ENCODE measurements at places on chromosomes 1 and 21.

- no peak for DNase-seq
Observed at GRCh38 chr1:55065648-55066047, 26.3 kb downstream of the PCSK9 start.

- no peak for DNase-seq
Observed at GRCh38 chr1:38141483-38141882, 94.9 kb upstream of the POU3F1 start.

GRCh38 chr1:205447457-205448341 is 8.1 kb downstream of the BLACAT1 start:
- DNase-seq = no peak

DNA sequence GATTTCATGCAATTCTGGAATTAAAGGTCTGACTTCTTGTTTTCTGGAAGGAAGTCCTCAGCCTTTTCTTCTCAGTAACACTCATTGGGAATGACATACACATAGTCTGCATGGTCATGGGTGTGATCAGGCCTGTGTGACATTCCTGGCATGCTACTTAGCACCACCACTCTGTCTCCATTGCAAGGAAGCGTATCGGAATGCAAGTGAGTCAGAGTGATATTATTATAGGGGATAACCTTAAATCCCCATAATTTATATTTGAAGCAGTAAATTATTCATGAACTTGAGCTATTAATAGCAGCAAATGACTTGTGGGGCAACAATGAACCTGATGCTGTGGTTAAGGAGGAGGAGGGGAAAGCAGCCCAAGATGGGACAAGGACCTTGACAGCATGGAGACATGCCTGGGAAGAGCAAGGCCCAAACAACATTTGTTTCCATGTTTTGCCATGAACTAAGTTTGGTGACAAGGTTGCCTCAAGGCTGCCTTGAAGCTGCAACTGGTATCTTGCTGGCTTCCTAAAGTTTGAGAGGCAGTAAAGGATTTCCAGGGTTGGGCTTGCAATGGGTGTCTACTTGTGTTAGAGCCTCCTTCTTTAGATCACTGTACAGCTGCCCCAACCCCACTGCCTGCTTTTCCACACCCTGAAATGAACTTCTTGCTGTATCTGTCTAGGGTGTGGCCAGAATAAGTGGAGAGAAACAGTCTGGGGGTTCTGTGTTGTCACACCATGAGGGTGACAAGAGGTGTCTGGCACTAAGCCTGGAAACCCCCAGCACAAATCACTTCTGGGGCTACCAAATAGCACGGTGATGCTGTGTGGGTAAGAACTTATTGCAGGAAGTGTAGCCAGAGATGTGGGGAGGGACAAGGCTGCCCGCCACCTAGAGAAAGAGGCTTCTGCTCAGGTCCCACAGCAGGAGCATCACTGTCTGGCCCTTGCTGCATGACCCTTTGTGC is 4.6 kb downstream of the MAB21L3 start:
- DNase-seq = no peak

- no peak for DNase-seq
Observed at GRCh38 chr1:80044662-80045061, 1038.1 kb upstream of the ADGRL4 start.

GRCh38 chr1:212067787-212068186 is 32.2 kb downstream of the DTL start:
- DNase-seq = no peak

GRCh38 chr1:47709872-47710231 is 272.0 kb downstream of the FOXD2 start:
- no peak for DNase-seq

DNA sequence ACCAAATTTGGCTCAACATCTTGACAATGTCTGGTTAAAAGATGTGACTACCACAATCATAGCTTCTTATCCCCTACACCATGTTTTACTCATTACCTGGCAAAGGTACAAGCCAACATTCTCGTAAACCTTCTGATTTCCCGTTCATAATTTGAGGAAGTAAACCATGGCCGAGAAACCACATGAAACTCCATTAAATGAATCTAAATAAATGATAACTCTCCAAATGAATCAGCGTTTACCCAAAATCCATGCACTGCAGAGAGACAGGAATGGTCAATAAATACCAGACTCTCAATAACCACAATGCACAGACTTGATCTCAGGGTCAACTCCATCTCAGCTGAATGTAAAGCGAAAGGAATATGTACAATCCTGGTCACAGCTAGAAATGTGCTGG is 125.2 kb downstream of the TYW3 start:
- no peak for DNase-seq

DNA sequence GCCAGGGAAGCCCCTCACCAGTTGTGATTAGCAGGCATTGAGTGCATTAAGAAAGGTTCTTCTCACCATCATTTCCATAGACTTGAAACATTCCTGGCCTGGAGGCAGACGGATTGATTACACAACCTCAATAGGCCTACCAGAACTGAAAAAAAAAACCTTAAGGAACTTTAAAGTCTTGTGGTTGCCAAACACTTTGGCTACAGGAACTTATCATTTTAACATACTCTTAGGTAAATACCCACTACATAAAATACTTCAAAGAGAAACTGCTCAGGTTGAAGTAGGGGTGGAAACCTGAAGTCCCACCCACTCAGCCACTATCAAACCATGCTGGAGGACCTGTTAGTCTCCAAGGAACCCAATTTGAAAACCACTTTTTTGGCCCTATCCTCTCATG is 22.4 kb upstream of the HMGB4 start:
- no peak for DNase-seq

DNA sequence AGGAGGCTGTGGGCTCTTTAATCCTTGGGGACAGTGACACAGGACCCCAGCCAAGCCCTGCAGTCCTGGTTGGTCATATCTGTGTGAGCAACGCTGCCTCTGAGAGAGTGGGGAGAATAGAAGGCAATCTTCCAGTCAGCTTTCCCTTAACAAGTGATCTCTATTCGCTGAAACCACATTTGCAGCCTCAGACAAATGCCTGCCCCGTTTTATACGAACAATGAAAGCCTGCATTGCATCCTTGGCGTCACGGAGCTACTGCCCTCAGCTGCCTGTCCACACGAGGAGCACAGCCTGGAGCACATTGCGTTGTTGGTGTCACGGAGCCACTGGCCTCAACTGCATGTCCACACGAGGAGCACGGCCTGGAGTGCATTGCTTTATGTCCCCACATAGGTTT is 150.2 kb upstream of the ARHGEF16 start:
- no peak for DNase-seq

DNA sequence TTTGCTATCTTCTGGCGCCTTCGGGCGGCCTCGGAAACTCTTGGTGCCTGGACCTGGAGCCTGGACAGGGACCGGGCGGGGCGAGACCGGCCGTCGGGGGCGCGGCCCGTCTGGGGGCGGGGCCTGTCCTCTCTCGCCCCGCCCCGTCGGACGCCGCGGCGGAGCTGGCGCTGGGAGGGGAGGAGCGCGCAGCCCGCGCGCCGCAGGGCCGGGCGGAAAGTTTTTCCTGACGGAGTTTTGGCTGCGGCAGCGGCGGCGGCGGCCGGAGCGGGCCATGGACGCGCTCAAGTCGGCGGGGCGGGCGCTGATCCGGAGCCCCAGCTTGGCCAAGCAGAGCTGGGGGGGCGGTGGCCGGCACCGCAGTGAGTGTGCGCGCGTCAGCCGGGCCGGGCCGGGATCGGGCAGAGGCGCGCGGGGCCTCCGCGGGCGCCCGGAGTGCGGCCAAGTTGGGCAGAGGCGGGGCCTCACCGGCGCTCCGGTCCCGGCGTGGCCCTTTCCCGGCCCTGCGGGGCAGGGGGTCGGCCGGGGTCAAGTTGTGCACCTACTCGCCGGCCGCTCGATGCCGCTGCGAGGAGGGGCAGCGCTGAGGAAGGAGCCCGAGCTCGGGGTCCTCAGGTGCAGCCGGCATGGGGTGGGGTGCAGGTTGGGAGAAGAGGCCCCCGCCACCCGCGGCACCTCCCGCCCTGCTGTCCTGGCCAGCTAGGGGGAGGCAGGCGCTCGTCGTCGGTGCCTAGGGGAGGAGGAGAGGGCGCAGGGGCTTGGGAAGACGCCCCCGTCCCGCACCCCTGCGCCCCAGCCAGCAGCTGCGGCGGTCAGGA is at the start of gene LDLRAP1:
Gene LDLRAP1, plus strand, starts transcription at position 182 of the 818 bp plus-strand sequence. Its CDS starts 93 bp downstream, at position 275.
- DNase-seq = peak; percentile 76

- DNase-seq = no peak
Observed at GRCh38 chr1:39407896-39408640, 83.4 kb upstream of the BMP8A start.

DNA sequence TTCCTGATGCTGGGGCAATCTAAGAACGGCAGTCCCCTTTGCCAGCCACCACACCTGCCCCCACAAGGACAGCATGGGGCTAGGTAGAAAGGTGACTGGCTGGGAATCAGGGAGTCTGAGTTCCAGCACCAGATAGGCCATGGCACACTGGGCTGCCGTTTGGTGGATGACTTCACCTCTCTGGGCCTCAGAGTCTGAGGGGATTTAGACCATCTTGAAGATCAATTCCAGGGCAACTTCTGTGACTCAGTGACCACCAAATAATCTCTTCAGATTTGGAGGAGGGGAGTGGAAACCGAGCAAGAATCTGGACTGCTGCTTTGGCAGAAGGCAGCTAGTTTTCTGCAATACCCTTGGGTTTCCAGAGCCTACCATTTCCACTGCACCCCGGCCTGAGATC is 92.1 kb upstream of the EDN2 start:
- DNase-seq = no peak

DNA sequence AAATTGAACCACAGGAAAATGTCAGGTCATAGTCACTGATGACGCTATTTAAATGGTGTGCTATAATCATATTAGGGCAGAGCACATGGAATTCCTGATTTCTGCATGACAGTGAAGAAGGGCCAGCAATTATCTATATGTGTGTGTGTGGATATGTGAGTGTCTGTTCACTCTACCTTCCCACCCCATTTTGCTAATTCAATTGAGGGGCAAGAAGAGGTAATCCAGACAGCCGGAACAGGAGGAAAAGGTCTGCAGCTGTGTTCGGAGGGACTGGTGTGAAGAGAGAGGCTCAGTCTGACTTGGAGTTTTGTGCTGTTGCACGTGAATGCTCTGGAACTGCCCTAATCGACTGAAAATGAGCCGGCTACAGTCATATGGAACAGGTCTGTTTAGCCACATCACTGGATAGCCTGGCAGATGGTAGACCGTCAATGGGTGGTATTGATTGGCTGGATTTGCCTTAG is 5.1 kb upstream of the ELAVL4 start:
- no peak for DNase-seq

DNA sequence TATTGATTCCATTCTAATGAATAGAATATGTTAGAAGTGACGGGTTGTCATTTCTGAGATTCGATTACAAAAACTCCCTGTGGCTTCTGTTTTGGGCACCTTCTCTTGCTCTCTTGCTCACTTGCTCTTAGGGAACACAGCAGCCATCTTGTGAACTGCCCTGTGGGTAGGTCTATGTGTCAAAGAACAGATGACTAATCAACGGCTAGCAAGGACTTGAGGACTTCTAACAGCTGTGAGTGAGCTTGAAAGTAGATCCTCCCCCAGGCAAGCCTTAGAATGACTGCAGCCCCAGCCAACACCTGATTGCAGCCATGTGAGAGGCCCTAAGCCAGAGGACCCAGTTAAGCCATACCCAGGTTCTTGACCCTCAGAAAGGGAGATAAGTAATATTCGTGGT is 49.3 kb downstream of the AZIN2 start:
- DNase-seq = no peak

DNA sequence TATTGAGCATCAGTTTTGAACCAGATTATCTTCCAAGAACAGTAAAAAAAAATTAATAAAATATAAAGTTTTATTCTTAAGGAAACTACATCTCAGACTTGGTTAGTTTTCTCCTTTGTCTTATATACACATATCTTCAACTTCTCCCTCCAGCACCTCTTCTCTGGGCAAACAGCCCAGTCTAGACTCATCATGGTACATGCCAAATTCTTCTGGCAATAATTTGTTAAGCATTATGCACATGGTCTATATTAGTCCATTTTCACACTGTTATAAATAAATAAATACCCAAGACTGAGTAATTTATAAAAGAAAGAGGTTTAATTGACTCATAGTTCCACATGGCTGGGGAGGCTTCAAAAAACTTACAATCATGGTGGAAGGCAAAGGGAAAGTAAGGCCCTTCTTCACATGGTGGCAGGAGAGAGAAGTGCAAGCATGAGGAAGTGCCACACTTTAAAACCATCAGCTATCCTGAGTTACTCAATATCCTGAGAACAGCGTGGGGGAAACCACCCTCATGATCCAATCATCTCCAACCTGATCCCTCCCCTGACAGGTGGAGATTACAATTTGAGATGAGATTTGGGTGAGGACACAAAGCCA is 108.7 kb upstream of the RNPC3 start:
- DNase-seq = no peak

GRCh38 chr21:21921410-21922232 is 923.4 kb downstream of the NCAM2 start:
- DNase-seq = peak; percentile 43

GRCh38 chr1:16168622-16169360 is 12.9 kb upstream of the EPHA2 start:
- DNase-seq = no peak

DNA sequence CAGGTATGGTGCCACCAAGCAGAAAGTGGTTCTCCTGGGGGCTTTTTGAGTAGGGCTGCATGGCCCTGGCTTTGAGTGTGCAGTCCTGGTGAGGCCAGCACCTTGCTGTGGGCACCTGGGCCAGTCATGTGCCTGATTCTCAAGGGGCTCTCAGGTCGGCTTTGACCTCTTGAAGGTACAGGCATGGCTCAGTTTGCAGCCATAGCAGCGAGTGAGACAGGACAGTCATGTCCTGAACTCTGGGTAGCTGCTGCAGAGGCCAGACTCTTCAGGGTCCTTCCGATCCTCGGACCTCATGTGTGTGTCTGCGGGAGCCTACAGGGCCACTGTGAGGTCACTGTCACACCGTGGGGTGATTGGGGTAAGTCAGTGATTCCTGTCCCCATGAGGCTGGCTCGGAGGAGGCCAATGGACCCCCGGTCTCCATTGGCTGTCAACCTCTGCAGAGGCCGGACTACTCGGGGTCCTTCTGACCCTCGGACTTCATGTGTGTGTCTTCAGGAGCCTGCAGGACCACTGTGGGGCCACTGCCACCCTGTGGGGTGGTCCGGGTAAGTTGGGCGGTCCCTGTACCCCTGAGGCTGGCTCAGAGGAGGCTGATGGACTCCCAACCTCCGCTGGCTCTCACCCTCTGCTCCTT is 95.2 kb upstream of the C1orf174 start:
- no peak for DNase-seq

GRCh38 chr21:40173816-40174215 is 306.6 kb downstream of the PCP4 start:
- DNase-seq = no peak

DNA sequence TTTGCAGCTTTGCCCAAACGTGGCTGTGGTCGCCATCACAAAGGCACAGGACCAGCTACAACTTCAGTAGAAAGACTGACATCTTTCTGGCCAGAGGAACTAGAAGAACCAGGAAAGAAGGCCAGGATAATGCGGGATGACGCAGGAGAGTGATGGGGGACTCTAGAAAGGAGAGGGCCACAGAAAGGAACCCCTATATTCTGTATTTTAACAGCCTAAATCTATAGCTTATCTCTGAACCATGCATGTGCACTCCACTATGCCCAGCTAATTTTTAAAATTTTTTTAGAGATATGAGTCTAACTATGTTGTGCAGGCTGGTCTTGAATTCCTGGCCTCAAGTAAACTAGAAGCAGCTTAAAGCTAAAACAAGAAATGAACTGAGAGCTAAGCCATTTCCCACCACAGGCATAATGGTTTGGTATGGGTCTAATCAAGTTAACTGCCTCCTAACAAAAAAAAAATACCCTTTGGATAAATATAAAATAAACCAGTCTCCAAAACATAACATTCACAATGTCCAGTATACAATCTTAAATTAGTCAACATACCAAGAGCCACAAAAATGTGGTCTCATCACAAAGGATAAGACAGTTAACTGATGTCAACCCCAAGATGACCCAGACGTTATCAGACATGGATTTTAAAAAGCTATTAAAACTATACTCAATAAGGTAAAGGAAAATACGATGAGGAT is 18.0 kb downstream of the LTN1 start:
- no peak for DNase-seq
